ENCODE measurements at places on chromosomes 16 and 17.

- DNase-seq: no peak
Measured at GRCh38 chr16:85536411-85537330, 76.5 kb upstream of the GSE1 start.

GRCh38 chr16:68760671-68761275, 23.7 kb downstream of the CDH1 start:
- DNase-seq: no peak

GRCh38 chr17:29931231-29931932, 1.4 kb upstream of the SSH2 start:
- peak; percentile 60 for DNase-seq

GRCh38 chr16:86018487-86018886, 119.5 kb downstream of the IRF8 start:
- DNase-seq: peak; percentile 28

DNA sequence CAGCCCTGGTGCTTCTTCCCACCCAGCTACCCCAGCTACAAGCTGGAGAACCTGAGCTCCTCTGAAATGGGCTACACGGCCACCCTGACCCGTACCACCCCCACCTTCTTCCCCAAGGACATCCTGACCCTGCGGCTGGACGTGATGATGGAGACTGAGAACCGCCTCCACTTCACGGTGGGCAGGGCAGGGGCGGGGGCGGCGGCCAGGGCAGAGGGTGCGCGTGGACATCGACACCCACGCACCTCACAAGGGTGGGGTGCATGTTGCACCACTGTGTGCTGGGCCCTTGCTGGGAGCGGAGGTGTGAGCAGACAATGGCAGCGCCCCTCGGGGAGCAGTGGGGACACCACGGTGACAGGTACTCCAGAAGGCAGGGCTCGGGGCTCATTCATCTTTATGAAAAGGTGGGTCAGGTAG, 3.6 kb downstream of the GAA start:
- DNase-seq: no peak

GRCh38 chr17:58577696-58578095, 63.3 kb upstream of the MTMR4 start:
- DNase-seq: no peak

- DNase-seq: no peak
Measured at GRCh38 chr16:87550495-87550961, 51.8 kb upstream of the JPH3 start.

- no peak for DNase-seq
Measured at GRCh38 chr17:64164596-64165285, 34.8 kb upstream of the ERN1 start.

DNA sequence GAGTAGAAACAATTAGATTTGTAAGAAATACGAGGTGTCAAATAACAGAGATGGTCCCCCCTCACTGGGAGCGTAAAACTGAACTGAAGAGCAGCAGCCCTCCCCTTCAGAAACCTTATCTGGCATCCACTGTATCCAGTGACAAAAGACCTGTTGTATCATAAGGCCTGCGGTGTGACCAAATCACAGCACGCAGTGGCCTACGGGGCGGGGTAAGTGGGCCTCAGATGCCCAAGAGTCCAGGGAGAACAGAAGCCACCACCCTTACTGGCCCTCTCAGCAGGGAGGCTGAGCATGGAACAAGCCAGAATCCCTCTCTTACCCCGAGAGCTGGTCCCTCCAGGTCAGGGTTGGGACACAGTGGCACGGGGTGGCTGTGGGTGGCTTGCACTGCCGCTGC, 5.5 kb downstream of the JMJD6 start:
- no peak for DNase-seq

GRCh38 chr17:51060396-51060795, 60.3 kb downstream of the SPAG9 start:
- no peak for DNase-seq

- DNase-seq: peak; percentile 76
Measured at GRCh38 chr16:3152277-3152990, 17.6 kb downstream of the ZNF213 start.

GRCh38 chr17:65511316-65511715, 50.1 kb downstream of the AXIN2 start:
- DNase-seq: no peak

GRCh38 chr16:53971616-53972015, 267.7 kb downstream of the FTO start:
- DNase-seq: no peak

- no peak for DNase-seq
Measured at GRCh38 chr16:998211-998610, 16.6 kb downstream of the SOX8 start.

DNA sequence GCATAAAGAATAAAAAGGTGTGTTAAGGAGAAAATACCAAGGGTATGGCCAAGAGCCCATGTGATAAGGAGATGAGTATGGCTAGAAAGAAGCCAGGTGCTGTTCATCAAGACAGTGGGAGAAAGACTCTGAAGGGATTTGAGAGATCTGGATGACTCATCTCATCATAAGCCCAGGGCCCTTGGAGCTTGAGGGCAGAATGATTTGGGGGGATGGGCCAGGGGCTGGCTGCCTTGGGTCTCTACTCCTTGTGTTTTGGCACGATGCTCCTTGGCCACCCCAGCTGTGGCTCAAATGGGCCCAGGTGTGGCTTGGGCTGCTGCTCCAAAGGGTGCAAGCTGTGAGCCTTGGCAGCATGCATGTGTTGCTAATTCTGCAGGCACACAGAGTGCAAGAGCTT, 14.5 kb upstream of the TNFRSF13B start:
- no peak for DNase-seq

DNA sequence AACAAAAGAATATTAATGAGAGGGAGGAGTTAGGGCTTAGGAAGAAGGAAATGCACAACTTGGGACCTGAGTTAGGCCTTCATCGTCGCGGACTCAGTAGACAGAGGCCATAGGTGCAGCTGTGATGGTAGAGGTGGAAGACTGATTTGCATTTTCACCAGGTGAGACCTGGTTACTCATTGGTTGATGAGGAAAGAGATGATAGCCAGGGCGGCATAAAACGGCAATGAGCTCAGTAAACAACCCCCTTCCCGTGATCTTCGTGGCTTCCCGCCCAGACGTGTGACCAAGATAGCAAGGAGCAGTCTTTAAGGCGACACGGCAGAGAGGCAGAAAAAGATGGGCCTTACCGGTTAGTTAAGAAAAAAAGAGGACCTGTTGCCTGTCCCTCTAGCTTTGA, at the start of gene TMC5:
Gene TMC5 (plus strand): TSS at position 244 of the 400 bp plus-strand sequence. CDS start 22,156 bp downstream, outside the sequence.
- DNase-seq: no peak

DNA sequence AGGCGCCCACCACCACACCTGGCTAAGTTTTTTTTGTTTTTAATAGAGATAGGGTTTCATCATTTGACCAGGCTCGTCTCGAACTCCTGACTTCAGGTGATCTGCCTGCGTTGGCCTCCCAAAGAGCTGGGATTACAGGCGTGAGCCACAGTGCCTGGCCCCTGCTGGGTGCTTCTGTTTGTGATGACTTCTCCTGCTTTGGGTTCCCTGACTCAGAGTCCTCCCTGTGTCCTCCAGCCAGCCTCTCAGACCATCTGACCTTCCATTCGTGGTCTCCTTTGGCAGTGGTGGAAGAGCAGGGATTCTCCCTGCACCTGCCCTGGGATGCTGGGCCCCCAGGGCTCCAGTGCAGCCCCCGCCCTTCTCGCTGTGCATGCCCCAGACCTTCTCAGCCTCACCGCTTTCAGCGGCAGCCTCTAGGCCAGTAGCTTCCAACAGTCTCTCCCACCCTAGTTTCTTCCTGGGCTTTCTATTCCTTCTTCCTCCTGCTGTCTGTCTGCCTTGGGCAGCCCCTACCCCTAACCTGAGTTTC, 13.2 kb downstream of the BEAN1 start:
- no peak for DNase-seq

DNA sequence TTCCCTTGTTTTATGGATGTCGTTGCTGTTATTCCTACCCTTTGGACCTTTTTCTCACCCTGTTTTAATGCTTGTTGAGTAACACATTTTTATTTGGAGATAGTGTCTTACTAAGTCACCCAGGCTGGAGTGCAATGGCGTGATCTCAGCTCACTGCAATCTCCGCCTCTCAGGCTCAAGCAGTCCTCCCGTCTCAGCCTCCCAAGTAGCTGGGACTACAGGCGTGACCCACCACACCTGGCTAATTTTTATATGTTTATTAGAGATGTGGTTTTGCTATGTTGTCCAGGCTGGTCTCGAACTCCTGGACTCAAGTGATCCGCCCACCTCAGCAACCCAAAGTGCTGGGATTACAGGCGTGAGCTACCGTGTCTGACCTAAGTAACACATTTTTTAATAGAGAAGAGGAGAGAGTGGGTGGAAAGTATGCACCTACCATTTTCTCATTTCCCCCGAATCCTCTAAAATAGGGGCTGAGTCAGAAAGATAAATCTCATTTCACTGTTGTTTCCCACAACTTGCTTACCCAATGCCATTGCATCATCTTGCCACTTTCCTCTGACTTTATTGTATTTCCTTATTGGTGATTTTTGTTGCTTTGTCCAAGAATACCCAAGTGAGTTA, 7.0 kb downstream of the DHX40 start:
- peak; percentile 26 for DNase-seq

GRCh38 chr17:65433592-65433991, 127.9 kb downstream of the AXIN2 start:
- no peak for DNase-seq

GRCh38 chr16:22765479-22765878, 48.5 kb upstream of the HS3ST2 start:
- DNase-seq: no peak

- no peak for DNase-seq
Measured at GRCh38 chr16:82363026-82363816, 193.2 kb upstream of the MPHOSPH6 start.

DNA sequence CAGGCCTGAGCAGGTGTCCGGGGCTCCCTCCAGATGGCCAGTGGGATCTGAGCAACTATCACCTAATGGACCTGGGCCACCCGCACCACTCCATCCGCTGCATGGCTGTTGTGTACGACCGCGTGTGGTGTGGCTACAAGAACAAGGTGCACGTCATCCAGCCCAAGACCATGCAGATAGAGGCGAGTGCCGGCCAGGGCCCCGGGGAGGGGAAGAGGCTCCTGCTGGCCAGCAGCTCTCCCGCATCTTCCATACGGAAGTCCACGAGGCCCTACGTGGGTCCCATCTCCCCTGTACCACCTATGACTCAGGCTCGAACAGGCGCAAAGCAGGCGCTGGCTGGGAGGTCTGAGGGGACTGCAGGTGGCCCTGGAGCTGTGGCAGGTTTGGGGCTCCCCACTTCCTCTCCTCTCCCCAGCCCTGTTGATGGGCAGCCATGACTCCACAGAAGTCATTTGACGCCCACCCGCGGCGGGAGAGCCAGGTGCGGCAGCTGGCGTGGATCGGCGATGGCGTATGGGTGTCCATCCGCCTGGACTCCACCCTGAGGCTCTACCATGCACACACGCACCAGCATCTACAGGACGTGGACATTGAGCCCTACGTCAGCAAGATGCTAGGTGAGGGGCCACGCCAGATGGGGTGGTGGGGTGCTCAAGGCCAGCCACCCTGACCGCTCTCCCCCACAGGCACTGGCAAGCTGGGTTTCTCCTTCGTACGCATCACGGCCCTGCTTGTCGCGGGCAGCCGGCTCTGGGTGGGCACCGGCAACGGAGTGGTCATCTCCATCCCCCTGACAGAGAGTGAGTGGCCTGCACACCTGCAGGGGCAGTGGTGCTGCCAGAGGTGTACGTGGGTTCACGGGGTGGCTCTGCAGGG, 4.0 kb downstream of the NME3 start:
- no peak for DNase-seq

- DNase-seq: no peak
Measured at GRCh38 chr16:12646490-12647274, 157.0 kb downstream of the CPPED1 start.

- DNase-seq: no peak
Measured at GRCh38 chr16:8804313-8804712, 6.7 kb downstream of the PMM2 start.

GRCh38 chr17:1074886-1075605, 78.1 kb downstream of the TIMM22 start:
- DNase-seq: no peak

DNA sequence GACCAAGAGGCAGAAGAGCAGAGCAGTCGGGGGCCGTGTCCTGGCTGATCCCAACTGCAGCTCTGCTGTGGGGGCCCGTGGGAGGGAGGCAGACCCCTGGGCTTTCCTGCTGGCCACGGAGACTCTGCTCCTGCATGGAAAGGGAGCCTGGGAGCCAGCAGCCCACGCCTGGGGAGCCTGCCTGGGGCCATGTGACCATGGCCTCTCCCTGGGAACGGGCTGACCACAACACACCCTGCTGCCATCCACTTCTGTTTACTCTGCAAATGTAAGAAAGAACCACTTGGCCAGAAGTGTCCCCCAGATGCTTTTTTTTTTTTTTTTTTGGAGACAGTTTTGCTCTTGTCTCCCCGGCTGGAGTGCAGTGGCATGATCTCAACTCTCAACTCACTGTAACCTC, 2.0 kb upstream of the TEDC2 start:
- DNase-seq: no peak

GRCh38 chr17:8190506-8190905, 526 bp upstream of the BORCS6 start:
- DNase-seq: peak; percentile 24

- no peak for DNase-seq
Measured at GRCh38 chr16:10629592-10629963, 49.2 kb upstream of the EMP2 start.

- DNase-seq: no peak
Measured at GRCh38 chr16:66917741-66918140, 944 bp downstream of the CDH16 start.

DNA sequence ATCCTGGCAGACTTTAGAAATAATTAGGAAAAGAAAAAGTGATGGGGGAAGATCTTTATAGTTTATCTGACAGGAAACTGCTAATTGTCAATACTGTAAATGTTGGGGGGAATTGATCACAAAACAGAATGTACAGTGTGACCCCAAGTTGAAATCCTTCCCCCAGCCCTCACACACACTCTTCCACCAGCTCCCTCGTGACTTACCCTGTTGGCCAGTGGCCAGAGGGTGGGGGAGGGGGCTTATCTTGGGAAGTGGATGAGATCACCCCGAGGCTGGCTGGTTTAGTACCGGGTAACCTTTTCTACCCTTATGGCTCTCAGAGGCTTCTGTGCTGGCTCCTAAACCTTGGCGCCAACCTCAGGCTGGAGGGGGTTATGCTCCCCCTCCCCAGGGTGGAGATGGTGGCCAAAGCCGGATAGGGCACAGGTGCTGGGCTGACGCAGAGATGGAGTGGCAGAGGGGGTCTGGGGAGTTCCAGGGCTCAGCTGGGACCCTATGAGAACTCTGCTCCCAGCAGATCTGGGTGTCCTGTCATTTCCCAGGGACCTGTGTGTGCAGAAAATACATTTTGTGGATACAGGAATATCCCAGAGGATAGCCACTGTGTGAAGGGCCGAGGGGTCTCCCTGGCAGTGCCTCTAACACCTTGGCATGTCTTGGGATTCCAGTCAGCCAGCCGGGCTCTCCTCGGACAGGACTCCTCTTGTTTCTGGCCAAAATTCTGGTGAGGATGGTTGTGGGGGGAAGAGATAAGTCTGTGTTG, 18.6 kb downstream of the CDH16 start:
- no peak for DNase-seq

GRCh38 chr16:80113873-80114574, 426.8 kb upstream of the DYNLRB2 start:
- no peak for DNase-seq

- no peak for DNase-seq
Measured at GRCh38 chr17:65463242-65463641, 98.2 kb downstream of the AXIN2 start.

- DNase-seq: no peak
Measured at GRCh38 chr16:10978871-10979446, 34.6 kb downstream of the CLEC16A start.

- DNase-seq: no peak
Measured at GRCh38 chr17:45388604-45389325, 43.9 kb downstream of the ARHGAP27 start.

- no peak for DNase-seq
Measured at GRCh38 chr16:53614346-53614745, 89.3 kb downstream of the RPGRIP1L start.

All from GF-D8 (cell line).